ENCODE measurements at places on chromosomes 1 and 21. TPM values are rescaled to one million over a fixed set of nuclear protein-coding genes. Genes with fewer than 3 reads are reported as not detected.

The ADAM30 gene
- polyA plus RNA-seq, result not detected

The SLC9C2 gene
- 0.09 TPM for polyA plus RNA-seq

The CCDC17 gene
- 0.93 TPM for polyA plus RNA-seq

The ASTN1 gene
- 0.11 TPM for polyA plus RNA-seq

The MTHFR gene
- 36.7 TPM for polyA plus RNA-seq
